SK-N-DZ (cell line): ENCODE measurements at places on chromosomes 12 and 14.

GRCh38 chr14:100076606-100077005 is 11.4 kb downstream of the EVL start:
- no peak for DNase-seq

- DNase-seq: no peak
Measured at GRCh38 chr12:1226951-1227350, 235.9 kb downstream of the ERC1 start.

GRCh38 chr14:69879175-69880043 is at the start of gene SMOC1:
TSS of gene SMOC1 (plus strand) at chr14:69879416. CDS start at chr14:69879679, 263 bp downstream.
- peak; percentile 88 for DNase-seq

DNA sequence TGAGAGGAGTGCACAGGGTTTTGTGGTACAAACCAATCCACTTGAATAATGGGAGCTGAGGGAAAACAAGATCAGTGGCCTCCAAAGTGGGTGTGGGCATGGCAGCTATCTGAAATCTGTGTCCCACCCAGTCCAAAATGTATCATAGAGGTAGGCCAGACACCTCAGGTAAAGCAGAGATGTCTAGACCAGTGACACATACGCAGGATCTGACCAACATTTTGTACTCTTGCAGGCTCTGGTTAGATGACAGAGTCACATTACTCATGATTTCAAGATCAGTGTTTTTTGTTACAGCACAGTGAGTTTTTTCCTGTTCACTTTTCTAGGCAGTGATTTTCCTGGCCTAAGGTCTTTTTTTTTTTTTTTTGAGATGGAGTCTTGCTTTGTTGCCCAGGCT is 211.8 kb downstream of the PCNX1 start:
- no peak for DNase-seq

DNA sequence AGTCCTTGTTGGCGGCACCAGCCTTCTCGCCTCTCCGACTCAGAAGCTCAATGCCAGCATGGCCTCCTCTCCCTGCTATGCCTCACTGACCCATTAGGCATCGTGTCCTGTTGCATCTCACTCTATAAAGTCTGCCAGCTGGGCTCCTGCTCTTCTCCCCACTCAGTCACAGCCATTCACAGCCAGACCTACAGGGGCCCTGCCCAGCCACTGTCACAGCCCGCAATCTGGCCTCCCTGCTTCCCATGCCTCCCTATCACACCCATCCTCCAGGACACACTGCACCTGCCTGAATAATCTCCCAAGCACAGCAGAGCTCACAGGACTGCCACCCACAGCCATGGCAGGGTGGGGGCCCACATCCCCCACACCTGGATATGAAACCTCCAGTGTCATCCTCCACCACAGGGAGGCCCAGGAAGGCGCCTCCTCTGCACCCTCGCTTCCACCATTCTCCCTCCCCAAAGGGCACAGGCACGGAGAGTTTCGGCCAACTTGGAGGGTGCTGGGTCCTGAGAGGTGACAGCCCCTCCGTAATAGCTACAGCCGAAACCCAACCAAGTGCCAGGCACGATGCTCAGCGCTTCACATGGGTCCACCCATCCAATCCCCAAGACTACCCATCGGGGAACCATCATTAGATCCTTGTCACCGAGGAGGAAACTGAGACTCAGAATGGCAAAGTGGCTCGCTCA is 370.3 kb downstream of the BCL11B start:
- DNase-seq: no peak

DNA sequence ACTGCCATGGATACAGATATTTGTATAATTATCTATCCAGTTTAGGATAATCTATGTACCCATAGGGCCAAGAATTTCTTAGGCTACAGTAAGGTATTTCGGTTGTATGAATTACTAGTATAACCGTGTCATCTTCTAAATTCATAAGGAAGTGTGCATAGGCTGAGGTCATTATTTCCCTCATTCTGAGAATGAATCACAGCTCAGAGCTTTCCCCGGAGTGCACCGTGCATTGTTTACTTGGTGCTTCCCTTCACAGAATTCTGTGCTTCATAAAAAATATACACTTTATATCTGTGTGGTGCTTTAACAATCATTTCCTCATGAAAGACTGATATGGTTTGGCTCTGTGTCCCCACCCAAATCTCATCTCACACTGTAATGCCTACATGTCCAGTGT is 514.1 kb downstream of the ETNK1 start:
- DNase-seq: no peak

GRCh38 chr12:113744802-113745395 is 221.2 kb downstream of the RBM19 start:
- no peak for DNase-seq

DNA sequence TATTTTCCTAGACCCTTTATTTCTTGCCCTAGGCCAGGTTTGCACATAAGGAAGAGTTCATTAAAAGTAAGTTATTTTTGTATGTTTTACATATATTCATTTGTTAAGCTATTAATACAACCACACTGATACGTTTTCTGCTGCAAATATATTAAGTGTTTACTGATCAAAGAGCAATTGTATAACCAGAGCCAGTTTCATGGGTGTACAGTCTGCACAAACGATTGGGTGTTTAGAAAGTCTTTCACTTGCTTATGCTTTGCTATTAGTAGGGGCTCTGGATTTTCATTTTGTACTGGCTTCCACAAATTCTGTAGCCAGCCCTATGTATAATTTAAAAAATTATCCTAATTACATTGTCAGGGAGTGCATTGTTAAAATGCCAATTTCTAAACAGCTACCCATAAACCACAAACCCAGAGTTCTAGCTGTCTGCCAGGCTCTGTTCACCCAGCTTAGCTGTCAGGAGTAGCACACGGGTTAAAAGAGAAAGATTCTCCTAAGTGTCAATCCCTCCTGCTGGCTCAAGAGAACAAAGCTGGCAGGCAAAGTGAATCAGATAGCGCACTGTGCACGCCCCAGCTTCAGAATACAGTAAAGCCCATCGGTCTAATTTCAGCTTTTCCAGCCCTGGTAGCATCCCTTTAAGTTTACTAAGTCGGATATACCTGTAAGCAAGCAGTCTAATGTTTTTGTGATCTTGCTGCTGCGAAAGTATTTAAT is 151.0 kb upstream of the LMO3 start:
- no peak for DNase-seq

- no peak for DNase-seq
Measured at GRCh38 chr14:53942970-53943750, 13.5 kb downstream of the BMP4 start.

- DNase-seq: no peak
Measured at GRCh38 chr12:89103831-89104230, 248.5 kb downstream of the DUSP6 start.

- DNase-seq: no peak
Measured at GRCh38 chr12:49874142-49874897, 29.4 kb downstream of the FAIM2 start.

- no peak for DNase-seq
Measured at GRCh38 chr12:130983328-130984017, 29.8 kb downstream of the ADGRD1 start.

DNA sequence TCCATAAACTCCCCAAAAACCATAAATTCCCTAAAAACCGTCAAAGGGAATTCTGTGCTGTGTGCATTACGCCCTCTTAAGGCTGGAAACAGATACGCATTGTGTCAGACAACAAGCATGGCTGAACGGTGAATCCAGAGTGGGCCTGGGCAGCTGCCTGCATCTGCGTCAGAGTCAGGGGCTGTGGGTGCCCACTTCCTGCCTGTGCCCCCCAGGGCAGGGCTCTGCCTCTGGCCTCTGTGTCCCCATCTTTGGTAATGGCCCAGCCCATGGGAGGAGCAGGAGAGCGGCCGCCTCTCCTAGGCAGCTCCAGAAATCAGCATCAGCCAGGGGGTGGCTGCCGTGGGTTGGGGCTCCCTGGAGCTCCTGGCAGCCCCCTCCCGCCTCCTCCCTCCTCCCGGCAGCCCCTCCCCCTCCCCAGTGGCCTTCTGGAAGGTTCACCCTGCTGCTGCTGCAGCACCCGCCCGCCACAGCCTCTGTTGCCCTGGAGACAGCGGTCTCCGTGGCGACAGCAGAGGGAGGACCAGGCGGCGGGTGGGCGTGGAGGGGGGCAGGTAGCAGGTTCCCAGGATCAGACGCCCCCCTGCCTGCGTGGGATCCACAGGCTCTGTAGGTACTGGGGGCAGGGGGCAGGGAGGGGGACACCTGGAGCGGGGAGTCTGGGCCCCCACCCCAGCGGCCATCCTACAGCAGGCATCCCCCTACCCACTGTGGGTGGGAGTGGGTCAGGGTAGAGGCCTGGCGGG is 5.9 kb downstream of the MMP17 start:
- peak; percentile 79 for DNase-seq

DNA sequence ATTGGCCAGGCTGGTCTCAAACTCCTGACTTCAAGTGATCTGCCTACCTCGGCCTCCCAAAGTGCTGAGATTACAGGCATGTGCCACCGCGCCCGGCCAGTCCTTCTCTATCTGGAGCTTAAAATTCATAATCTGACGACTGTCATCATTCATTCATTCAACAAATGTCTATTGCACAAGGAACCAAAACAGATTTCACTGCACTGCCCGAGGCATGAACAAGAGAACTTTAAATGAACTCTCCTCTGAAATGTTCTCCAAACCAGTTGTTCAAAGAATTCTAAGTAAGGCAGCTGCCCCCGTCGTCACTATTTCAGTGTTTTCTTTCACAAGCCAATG is 44.8 kb upstream of the METAP2 start:
- no peak for DNase-seq

- DNase-seq: no peak
Measured at GRCh38 chr14:95522556-95522955, 6.1 kb upstream of the SYNE3 start.

DNA sequence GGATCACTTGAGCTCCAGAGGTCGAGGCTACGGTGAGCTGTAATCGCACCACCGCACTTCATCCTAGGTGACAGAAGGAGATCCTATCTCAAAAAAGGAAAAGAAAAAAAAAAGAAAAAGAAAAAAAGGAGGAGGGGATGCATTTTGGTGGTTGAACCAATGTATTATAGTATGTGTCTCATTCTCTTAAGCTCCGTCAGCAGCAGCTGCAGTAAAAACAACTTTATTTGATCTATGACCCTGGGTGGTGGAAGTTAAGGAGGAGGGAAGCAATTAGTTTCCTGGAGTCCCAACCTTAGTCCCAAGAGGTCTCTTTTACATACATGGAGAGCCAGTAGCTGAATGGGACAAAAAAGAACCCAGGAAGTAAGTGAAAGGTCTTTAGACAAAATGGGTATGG is 26.8 kb upstream of the APOF start:
- DNase-seq: no peak

DNA sequence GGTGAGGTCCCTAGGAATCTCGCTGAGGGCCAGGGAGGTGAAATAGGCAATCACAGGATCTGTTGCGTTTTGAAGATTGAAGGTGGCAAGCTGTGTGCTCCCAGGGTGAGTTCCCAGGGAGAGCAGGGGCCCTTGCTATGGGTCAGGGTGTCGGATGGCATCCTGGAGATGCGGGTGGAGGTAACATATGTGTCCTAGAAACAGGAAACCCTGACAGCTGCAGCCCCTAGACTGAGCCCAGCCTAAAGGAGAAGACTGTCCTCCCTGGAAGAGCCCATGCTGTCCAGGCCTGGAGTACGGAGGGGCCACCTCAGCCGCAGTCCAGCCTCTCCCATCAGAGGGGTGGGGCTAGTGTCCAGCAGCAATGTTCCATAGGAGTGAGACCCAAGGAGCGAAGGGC is 194.2 kb downstream of the NTF3 start:
- no peak for DNase-seq

DNA sequence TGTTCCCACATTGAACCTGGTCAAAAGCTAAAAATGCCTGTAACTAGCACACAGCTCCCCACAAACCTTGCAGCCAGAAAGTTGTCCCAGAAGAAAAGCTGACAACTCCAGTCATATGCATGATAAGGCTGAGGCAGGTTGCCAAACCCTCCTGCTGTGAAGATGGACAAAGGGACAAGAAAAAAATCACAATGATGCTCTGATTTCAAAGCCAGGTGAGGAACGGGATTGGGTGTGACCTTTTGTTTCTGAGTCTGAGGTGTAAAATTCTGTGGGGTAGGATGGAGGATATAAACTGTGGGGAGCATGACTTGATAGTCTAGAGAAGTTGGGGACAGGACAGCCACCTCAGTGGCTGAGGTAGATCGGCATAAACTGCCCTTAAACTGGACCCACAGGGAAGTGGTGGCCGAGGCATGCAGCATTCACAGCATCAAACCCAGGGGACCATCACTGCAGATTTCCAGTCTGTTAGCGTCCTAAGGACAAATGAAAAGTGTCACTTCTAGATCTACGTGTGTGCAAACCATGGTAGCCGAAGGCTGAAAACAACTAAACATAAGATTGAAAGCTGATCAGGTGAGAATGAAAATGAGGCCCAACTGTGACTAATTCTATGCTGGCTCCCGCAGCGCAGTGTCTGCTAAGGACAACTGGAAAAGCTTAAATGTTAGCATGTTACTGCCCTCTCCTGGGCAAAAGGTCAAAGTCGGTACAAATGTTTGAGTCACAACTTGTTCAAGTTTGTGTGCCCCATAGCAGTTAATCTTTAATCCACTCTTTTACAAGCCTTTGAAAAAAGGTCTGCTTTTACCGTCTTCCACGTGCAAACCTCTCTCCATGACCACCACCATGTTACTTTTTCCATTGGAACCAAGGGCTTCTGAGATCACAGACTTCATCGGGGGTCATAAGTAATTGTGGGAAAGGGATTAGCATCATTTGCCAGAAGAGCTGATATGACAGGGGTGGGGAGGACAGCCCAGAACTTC is 39.8 kb downstream of the GRIN2B start:
- DNase-seq: peak; percentile 26

DNA sequence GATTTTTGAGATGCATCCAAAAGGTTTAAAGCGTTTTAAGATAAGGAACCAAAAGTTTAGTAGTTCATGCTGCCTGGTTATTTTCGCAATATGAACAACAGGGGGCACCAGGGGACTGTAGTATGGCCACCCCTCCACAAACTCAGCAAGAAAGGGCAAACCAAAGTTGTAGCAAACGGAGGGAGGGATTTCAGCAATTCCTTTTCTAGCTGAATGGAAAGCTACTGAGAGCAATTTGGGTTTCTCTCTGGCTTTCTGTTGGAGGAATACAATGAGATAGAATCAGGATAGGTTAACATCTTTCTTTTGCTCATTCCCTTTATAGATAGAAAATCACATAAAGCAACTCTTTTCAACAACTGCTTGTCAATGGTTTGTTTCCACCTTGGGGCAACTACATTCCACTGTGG is 62.5 kb downstream of the DRAM1 start:
- peak; percentile 49 for DNase-seq

GRCh38 chr14:89801136-89801535 is 153.4 kb downstream of the EFCAB11 start:
- DNase-seq: no peak

- no peak for DNase-seq
Measured at GRCh38 chr12:15827136-15827535, 37.9 kb upstream of the EPS8 start.

- DNase-seq: no peak
Measured at GRCh38 chr12:39572551-39572950, 47.1 kb downstream of the ABCD2 start.

DNA sequence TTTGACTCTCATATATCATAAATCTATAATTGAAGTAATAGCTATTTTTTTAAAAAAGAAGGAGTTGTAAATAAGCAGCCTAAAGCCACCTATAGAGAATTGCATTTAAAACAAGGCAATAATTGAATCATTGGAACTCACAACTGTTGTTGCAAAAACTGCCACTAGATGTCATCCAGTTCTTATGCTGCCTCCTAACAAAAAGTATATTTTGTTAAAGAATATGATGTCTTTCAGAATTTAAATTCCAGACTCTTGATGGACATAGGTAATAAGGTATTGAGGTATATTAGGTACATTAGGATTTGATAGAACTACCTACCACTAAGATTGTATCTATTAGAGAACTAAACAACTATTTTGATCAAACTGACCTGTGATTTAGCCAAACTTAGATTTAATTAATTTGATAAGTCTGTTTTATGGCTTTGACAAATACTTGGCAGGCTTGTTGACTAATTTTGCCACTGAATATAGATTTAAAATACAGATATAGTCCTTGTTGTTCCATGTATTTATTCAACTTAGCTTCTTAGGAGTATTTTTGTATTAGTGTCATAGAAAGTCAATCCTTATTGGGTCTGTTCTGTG is 401.4 kb downstream of the RPL10L start:
- DNase-seq: peak; percentile 44
